ENCODE measurements at places on chromosomes 3 and 15.
A peak's percentile ranks its signal among the peaks of the same experiment; 100 is the strongest.

- DNase-seq: no peak
These were observed 44.0 kb upstream of the MANF start for GRCh38 chr3:51340989-51341636.

GRCh38 chr3:51681453-51681852, 10.4 kb downstream of the TEX264 start:
- DNase-seq: peak; percentile 49

GRCh38 chr3:144968750-144969350, 997.2 kb downstream of the DIPK2A start:
- DNase-seq: no peak

GRCh38 chr3:69938931-69939330, 60.6 kb upstream of the SAMMSON start:
- DNase-seq: no peak

- no peak for DNase-seq
These were observed 17.5 kb downstream of the GRAMD2A start for GRCh38 chr15:72179950-72180581.

GRCh38 chr3:87270908-87271700, 5.3 kb downstream of the POU1F1 start:
- no peak for DNase-seq

DNA sequence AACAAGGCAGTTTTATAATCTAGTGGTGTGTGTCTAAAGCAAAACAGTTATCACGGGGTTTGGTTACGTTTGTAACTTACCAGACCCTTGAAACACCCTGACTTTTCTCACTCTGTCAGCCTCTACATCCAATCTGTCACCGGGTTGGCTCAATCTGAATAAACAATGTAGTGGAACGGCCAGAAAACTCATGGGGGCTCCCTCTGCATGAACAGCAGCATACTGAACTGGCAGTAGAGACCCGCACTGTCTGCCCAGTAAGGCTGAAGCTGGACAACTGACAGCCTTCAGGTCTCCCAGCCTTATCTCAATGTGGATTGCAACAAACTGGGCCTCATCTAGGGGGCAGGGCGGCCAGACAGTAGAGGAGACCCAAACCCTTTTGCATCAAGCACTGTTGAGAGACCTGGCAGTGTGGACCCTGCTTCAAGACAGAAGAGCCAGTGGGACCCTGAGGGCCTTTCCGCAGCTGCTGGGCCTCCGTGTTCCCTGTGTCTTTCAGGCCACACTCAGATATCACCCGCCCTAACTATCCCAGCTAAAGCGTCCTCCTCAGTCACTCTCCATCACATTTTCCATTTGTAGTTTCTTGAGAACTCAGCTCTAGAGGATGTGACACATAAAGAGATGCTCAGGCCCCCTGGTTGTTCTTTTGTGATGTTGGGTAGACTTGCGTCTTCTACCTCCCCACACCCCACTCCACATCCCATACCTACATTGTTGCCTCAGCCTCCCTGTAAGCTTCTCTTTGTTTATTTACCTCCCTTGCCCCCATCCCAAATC, 181.2 kb upstream of the NR2E3 start:
- no peak for DNase-seq

DNA sequence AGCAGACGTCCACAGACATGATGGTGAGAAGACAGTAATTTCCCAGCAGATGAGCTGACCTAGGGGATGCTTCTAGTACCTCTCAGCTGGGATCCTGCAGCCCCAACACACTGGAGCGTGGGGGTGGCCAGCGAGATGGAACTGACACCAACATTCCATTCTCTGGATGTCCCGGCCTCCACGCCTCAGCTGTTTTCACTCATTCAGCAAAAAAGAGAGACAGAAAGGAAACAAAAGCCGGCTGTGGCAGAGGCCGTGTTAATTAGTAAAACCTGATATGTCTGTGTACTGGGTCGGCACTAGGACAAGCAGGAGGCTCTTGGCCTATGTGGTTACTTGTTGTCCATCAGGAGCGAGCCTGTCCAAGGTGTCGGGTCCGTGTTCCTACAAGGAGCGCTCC, 82.6 kb upstream of the MYZAP start:
- no peak for DNase-seq

- no peak for DNase-seq
These were observed 46.7 kb downstream of the TLE3 start for GRCh38 chr15:70050970-70051369.

GRCh38 chr15:28044121-28044672, 54.9 kb downstream of the OCA2 start:
- DNase-seq: no peak

DNA sequence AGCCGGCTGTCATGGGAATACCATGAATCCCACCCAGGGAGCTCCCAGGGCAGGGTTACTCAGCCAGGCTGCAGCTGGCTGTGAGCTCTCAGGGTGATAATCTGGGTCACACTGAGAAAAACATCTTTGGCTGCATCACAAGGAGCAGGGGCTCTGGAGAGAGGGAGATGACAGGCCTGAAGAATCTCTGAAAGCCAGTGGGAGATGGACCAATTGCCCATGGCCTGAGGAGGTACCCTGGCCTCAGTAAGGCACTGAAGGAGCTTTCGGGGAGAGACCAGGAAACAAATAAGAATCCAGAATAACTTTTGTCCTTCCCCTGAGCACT, 28.2 kb upstream of the GOLGA6C start:
- no peak for DNase-seq

GRCh38 chr3:105523501-105523900, 156.8 kb downstream of the ALCAM start:
- no peak for DNase-seq

GRCh38 chr3:112653881-112654300, 12.9 kb upstream of the CCDC80 start:
- no peak for DNase-seq

GRCh38 chr15:38874464-38874863, 309.9 kb upstream of the RASGRP1 start:
- DNase-seq: no peak

GRCh38 chr3:129289201-129289921, 10.7 kb downstream of the HMCES start:
- DNase-seq: no peak

DNA sequence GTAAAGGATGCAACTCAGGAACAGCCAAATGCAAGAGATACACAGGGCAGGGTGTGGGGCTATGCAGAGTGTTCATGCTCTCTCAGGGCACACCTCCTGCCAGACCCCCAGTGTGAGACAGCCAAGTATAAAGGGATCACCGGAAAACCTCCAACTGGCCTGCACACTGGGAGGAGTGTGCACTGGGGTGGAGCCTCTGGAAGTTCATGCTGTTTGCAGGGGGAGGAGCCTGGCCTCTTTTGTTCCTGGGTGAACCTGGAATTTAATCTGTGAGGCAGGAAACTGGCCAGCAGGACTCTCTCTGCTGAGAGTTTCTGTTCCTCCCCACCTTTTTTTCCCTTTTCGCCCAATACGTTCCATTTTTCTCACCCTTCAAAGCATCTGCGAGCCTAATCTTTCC, 204.1 kb downstream of the WNT5A start:
- DNase-seq: no peak

DNA sequence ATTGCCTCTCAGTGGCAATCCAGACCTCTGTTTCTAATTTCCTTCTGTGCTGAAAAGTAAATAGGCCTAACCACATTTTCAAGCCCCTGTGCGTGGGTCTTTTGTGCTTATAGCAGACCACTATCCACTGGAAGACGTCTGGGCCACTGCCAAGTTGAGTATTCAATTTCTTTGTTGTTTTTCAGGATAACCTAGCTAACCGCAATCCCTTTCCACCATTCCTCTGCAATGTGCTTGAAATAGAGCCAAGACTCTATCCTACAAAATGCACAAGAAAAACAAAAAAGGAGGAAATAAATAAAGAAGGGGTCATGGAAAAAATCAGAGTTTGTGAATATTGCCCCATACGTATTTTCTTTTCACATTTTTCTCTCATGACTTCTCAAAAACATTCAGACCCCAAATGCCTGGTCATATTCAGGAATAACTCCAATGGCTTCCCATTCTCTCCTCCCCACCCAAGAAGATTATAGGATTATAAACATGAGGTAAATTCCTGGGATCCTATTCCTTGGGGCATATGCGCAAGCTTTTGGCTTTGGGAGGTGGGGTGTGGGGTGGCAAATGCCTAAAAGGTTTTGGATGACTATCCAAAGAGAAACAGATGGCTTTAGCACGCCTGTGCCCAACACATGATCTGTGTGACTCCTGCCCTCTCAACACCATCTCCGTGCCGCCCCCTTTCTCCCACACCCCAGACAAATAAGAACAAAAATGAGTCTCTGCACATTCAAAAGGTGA, 217.9 kb upstream of the THBS1 start:
- no peak for DNase-seq

DNA sequence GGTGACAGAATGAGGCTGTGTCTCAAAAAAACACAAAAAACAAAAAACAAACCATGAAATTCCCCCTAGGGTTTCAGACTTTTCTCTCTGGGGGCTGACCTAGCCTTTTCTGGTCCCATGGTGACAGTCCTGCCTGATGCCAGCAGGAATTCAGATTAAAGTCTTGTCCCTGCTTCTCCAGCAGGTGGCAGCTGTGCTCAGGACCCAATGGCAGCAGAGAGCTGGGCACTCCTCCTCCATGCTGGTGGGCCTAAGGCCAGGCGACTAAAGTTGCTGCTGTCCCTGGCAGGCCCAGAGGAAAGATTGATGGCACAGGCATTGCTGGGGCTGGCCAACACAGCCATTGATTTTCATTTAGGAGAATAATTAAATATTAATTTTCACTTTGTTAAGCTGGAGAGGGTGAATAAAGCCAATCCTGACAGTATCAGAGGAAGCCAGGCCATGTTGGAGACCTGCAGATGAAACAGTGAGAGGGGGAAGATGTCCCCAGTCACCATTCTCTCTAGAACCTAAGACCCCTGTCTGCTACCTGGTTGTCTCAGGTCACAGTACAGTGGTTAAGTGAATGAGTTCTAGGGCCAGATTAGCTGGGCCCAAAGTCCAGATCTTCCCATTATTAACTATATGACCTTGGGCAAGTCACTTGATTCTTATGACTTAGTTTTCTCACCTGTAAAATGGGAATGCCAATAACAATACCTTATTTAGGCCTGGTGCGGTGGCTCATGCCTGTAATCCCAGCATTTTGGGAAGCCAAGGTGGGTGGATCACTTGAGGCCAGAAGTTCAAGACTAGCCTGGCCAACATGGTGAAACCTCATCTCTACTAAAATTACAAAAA, 7.1 kb downstream of the CELF6 start:
- DNase-seq: peak; percentile 89

GRCh38 chr3:66253790-66254620, 33.2 kb downstream of the SLC25A26 start:
- peak; percentile 79 for DNase-seq

GRCh38 chr15:31458596-31459399, 132.2 kb downstream of the KLF13 start:
- DNase-seq: no peak

- no peak for DNase-seq
These were observed 626.1 kb downstream of the MAGI1 start for GRCh38 chr3:65412588-65412987.

GRCh38 chr15:89714775-89715174, 24.2 kb downstream of the WDR93 start:
- DNase-seq: no peak
